Nasal cavity respiratory epithelium epithelial cell of viscerocranial mucosa (primary cell): ENCODE measurements at places on chromosomes 12 and 14. TPM values are rescaled to one million over a fixed set of nuclear protein-coding genes. Genes with fewer than 3 reads are reported as not detected.

Gene LHX5
- total RNA-seq, result under 0.01 and 0.34 TPM in 2 replicates

Gene MANSC4
- total RNA-seq, result not detected in 2 replicates

Gene GNB3
- total RNA-seq, result 0.34 and 0.78 TPM in 2 replicates

Gene ZC3H14
- 49.2 and 70.8 TPM in 2 replicates for total RNA-seq

Gene TMEM233
- total RNA-seq, result not detected in 2 replicates

Gene ARID2
- total RNA-seq, result 16.4 and 30.2 TPM in 2 replicates

Gene TTC9
- total RNA-seq, result 5.8 and 7.3 TPM in 2 replicates

Gene LTBP2
- 11.6 and 58.5 TPM in 2 replicates for total RNA-seq

Gene AJUBA
- 155 and 317 TPM in 2 replicates for total RNA-seq

Gene SERPINA10
- total RNA-seq, result not detected in 2 replicates

Gene TMEM229B
- 0.68 and 4.8 TPM in 2 replicates for total RNA-seq

Gene GPRC5A
- total RNA-seq, result 18.8 and 20.4 TPM in 2 replicates

Gene PLEK2
- 27.8 and 50.2 TPM in 2 replicates for total RNA-seq

Gene LMO3
- total RNA-seq, result 0.07 and 0.34 TPM in 2 replicates

Gene CORO1C
- total RNA-seq, result 180 and 284 TPM in 2 replicates

Gene KLHL33
- not detected in 2 replicates for total RNA-seq

Gene NPC2
- total RNA-seq, result 172 and 292 TPM in 2 replicates

Gene CEBPE
- not detected in 2 replicates for total RNA-seq

Gene SDSL
- total RNA-seq, result 7.4 and 9.6 TPM in 2 replicates

Gene C3AR1
- 0.14 TPM in 1 of 2 replicates, not detected in the other for total RNA-seq

Gene HAL
- total RNA-seq, result 0.68 and 0.78 TPM in 2 replicates

Gene SPX
- total RNA-seq, result 0.21 and 0.68 TPM in 2 replicates

Gene HOTAIR
- not detected in 2 replicates for total RNA-seq

Gene CRACR2A
- 0.34 and 5.8 TPM in 2 replicates for total RNA-seq

Gene ARL1
- total RNA-seq, result 48.2 and 94.0 TPM in 2 replicates

Gene CD163
- not detected in 2 replicates for total RNA-seq

Gene PRB2
- total RNA-seq, result not detected in 2 replicates

Gene SGPP1
- 35.8 and 55.7 TPM in 2 replicates for total RNA-seq

Gene CMTM5
- total RNA-seq, result not detected in 2 replicates

Gene PDZRN4
- total RNA-seq, result not detected in 2 replicates

Gene FBXW8
- total RNA-seq, result 7.2 and 13.0 TPM in 2 replicates

Gene LRRC10
- not detected in 2 replicates for total RNA-seq

Gene SLC11A2
- total RNA-seq, result 65.8 and 75.5 TPM in 2 replicates

Gene KRT71
- total RNA-seq, result not detected in 2 replicates

Gene GSG1
- not detected in 2 replicates for total RNA-seq

Gene MYBPC1
- total RNA-seq, result not detected in 2 replicates

Gene TMPRSS12
- not detected in 2 replicates for total RNA-seq

Gene AKAP3
- total RNA-seq, result 1.0 and 1.7 TPM in 2 replicates

Gene VRK1
- total RNA-seq, result 14.5 and 16.7 TPM in 2 replicates

Gene IKZF4
- 0.34 and 1.1 TPM in 2 replicates for total RNA-seq

Gene OR6C70
- not detected in 2 replicates for total RNA-seq

Gene NPFF
- not detected in 2 replicates for total RNA-seq

Gene DNAJC22
- total RNA-seq, result under 0.01 TPM in 1 of 2 replicates, not detected in the other

Gene RPL10L
- not detected in 2 replicates for total RNA-seq

Gene CLEC1B
- not detected in 2 replicates for total RNA-seq

Gene ANKRD33
- total RNA-seq, result not detected in 2 replicates

Gene TMEM30B
- 14.7 and 28.3 TPM in 2 replicates for total RNA-seq

Gene EML5
- total RNA-seq, result 0.78 and 1.4 TPM in 2 replicates

Gene KRT82
- not detected in 2 replicates for total RNA-seq

Gene SLC6A13
- under 0.01 and 0.64 TPM in 2 replicates for total RNA-seq

Gene ASCL1
- total RNA-seq, result not detected in 2 replicates

Gene AQP6
- total RNA-seq, result not detected in 2 replicates

Gene CELA1
- under 0.01 TPM in 1 of 2 replicates, not detected in the other for total RNA-seq

Gene KRT83
- not detected in 2 replicates for total RNA-seq

Gene HNF1A
- not detected in 2 replicates for total RNA-seq

Gene DBX2
- not detected in 2 replicates for total RNA-seq
